Activated CD4-positive, alpha-beta T cell treated with anti-CD3 and anti-CD28 coated beads for 36 hours (primary cell): ENCODE measurements at places on chromosomes 1 and 21. TPM values are rescaled to one million over a fixed set of nuclear protein-coding genes. Genes with fewer than 3 reads are reported as not detected.

- no peak overlapping the region for H3K27ac ChIP-seq
- peaks cover 7% of the 10 kb centered on the region for H3K27me3 ChIP-seq
- no peak for DNase-seq
- no peak overlapping the region for H3K4me3 ChIP-seq
- no peaks in the 10 kb centered on the region for H3K36me3 ChIP-seq
These were observed 192.7 kb upstream of the NFIA start for GRCh38 chr1:60889709-60890108.

GRCh38 chr21:22356663-22357062, 1358.5 kb downstream of the NCAM2 start:
- H3K4me3 ChIP-seq: no peak overlapping the region
- H3K36me3 ChIP-seq: no peaks in the 10 kb centered on the region
- no peaks in the 10 kb centered on the region for H3K4me1 ChIP-seq
- no peak overlapping the region for H3K27ac ChIP-seq

DNA sequence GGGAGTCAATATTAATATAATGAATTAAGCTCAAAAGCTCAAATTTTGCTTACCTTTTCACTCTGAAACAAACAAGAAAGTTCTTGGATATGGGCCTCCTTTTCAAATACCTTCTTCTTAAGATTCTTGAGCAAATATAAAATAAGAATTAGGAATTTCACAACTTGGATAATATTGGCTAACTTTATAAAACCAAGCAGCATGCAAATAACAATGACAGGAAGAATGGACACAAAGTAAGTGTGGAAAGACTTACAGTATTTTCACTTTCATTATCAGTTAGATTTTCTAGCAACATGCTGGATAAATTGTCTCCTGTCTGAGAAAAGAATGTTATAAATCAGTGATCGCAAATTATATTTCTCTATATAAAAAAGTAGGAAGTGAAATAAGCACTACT, 13.2 kb downstream of the ODF2L start:
- DNase-seq: no peak
- H3K27me3 ChIP-seq: no peaks in the 10 kb centered on the region
- H3K27ac ChIP-seq: peak overlapping the region; percentile 31
- H3K36me3 ChIP-seq: peaks cover 6% of the 10 kb centered on the region

- H3K27ac ChIP-seq: no peak overlapping the region
- H3K36me3 ChIP-seq: no peaks in the 10 kb centered on the region
- H3K4me1 ChIP-seq: no peaks in the 10 kb centered on the region
These were observed 8.4 kb downstream of the FOXE3 start for GRCh38 chr1:47424336-47424982.

DNA sequence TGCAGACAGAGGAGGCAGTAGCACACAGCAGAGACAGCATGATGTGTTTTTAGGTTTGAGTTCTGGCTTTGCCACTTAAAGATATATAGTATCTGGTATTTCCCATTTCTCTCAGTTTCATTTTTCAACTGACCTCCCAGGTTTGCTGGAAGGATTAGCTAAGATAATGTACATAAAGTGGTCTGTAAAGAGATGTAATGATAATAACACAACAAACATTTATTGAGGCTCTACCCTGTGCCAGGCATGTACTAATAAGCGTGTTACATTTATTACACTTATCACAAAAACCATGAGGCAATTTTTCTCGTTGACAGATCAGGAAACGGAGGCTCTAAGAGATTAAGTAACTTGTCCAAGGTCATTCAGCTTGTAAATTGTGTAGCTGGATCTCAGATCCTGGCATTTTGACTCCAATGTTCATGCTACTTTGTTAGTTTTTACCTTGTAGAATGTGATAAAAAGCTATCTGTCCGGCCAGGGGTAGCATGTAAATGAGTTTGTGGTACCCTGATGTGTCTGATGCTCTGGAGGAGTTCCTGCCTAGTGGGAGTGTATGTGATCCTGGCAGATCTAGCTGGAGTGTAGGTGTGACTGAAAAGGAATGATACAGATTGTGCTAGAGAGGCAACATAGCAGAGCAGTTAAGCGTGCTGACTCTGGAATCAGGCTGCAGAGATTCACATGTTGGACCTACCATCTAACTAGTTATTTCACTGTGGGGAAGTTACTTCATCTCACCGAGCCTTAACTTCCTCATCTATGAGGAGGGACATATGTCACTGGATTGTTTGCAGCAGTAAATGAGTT, 146.6 kb downstream of the VPS13D start:
- no peak for DNase-seq
- H3K27me3 ChIP-seq: no peaks in the 10 kb centered on the region
- H3K36me3 ChIP-seq: peaks cover 32% of the 10 kb centered on the region
- no peak overlapping the region for H3K4me3 ChIP-seq
- peaks cover 6% of the 10 kb centered on the region for H3K4me1 ChIP-seq

GRCh38 chr1:24892188-24893153, 37.6 kb downstream of the RUNX3 start:
- no peaks in the 10 kb centered on the region for H3K27me3 ChIP-seq
- no peak overlapping the region for H3K4me3 ChIP-seq
- H3K36me3 ChIP-seq: peaks cover 5% of the 10 kb centered on the region
- no peak overlapping the region for H3K27ac ChIP-seq

GRCh38 chr1:170694172-170694926, 30.4 kb downstream of the PRRX1 start:
- H3K27ac ChIP-seq: no peak overlapping the region
- no peak for DNase-seq
- H3K36me3 ChIP-seq: no peaks in the 10 kb centered on the region
- peaks cover 26% of the 10 kb centered on the region for H3K27me3 ChIP-seq

DNA sequence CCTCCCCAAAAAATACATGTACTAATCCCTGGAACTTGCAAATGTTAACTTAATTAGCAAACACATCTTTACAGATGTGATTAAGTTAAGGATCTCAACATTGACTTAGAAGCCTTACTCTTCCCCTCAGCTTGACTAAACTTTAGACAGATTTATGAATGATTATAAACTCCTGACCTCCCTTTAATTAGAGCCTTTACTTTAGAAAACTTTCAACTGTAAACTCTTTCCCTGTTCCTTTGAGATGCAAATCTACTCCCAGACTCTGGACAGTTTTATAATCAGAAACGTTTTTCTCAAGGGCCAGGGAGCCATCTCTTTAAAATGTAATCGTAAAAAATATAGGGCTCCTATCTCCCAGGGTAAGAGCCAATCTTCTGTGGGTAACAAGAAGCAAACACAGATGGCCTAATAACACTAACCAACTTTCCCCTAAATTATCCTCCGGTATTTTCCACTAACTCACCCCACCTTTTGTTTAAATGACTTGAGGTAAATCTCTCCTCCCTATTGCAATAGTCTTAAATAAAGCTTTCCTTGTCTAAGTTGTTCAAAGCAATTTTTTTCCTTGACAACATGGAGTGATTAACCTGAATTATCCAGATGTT, 284.1 kb downstream of the BRINP3 start:
- H3K4me3 ChIP-seq: no peak overlapping the region
- no peak overlapping the region for H3K27ac ChIP-seq
- DNase-seq: no peak
- H3K4me1 ChIP-seq: no peaks in the 10 kb centered on the region

The RIMKLA gene
- total RNA-seq: 6.7 TPM

The AGT gene
- not detected for total RNA-seq

The HOOK1 gene
- total RNA-seq: 15.2 TPM

The CRYAA gene
- total RNA-seq: not detected
